ENCODE measurements at places on chromosomes 2 and 18. TPM values are rescaled to one million over a fixed set of nuclear protein-coding genes. Genes with fewer than 3 reads are reported as not detected.

Gene RTP5
- not detected for total RNA-seq

Gene GPAT2
- 6.4 TPM for total RNA-seq

Gene RGPD4
- total RNA-seq = not detected

Gene COL5A2
- 16.8 TPM for total RNA-seq

Gene SLC19A3
- total RNA-seq = 0.69 TPM

Gene CD8B2
- not detected for total RNA-seq

Gene HOXD12
- not detected for total RNA-seq

Gene CDH19
- total RNA-seq = 0.41 TPM

- no peak overlapping the region for H3K27ac ChIP-seq
- H3K4me3 ChIP-seq = no peak overlapping the region
- peaks cover 11% of the 10 kb centered on the region for H3K27me3 ChIP-seq
Observed at GRCh38 chr18:61901323-61901986, 8.6 kb upstream of the RNF152 start.

DNA sequence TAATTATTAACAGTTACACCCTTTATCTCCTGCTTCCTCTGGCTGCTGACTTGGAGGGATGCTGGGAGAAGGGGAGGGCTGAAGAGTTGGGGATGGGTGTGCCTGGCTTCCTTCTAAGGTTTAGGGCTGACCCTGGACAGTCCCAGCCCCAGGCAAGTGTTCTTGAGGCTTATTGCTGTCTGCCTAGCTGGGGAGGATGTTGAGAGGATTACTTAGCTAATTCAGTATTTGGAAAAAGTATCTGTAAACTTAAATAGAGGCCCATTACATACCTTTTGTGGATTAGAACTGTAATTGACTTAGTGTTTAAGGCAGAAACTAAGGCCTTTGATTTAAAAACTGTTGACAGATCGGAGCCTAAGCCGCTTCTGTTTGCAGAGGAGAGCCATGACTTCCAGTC lies 67.6 kb downstream of the AGAP1 start:
- DNase-seq = no peak
- H3K4me3 ChIP-seq = no peak overlapping the region
- H3K4me1 ChIP-seq = peaks cover 21% of the 10 kb centered on the region
- no peak overlapping the region for H3K27ac ChIP-seq
- H3K36me3 ChIP-seq = no peaks in the 10 kb centered on the region

- no peak for DNase-seq
- peaks cover 35% of the 10 kb centered on the region for H3K4me1 ChIP-seq
- H3K4me3 ChIP-seq = no peak overlapping the region
- no peaks in the 10 kb centered on the region for H3K27me3 ChIP-seq
- no peaks in the 10 kb centered on the region for H3K36me3 ChIP-seq
Observed at GRCh38 chr18:58970943-58971790, 106.5 kb downstream of the ZNF532 start.

DNA sequence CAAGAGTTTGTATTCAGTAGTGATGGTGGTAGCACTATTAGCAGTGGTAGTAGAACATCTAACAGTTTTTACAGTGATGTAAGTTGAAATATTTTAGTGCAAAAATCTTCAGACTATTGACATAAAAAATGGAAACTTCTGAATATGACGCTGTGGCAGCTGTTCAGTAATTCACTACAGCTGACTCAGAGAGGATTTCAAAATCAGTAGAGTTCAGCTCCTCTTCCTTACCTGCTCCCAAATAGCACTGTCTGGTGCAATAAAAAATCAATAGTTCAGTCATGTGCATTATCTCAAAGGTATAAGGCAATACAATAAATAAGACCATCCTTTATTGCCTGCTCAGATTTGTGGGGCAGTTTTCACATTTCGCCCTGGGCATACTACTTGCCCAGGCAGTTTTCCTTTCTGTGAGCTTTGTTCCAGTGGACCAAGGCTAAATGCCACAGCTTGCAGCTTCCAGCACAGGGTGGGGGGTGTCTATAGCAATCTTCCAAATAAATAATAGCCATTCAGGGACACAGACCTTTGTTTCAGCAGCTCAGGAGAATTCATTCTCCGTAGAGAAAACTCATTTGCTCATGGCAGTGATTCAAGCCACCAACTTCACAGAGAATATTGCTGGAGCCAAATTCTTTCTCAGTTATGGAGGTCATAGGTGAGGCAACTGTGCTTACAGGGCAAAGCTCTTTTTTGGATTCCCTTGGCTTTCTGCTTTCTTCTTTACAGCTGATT lies 33.9 kb upstream of the GORASP2 start:
- H3K4me1 ChIP-seq = no peaks in the 10 kb centered on the region
- no peak overlapping the region for H3K27ac ChIP-seq
- no peak for DNase-seq
- H3K4me3 ChIP-seq = no peak overlapping the region
- no peaks in the 10 kb centered on the region for H3K36me3 ChIP-seq

GRCh38 chr2:191206613-191207471 lies 38.4 kb upstream of the MYO1B start:
- H3K4me3 ChIP-seq = no peak overlapping the region
- no peak overlapping the region for H3K27ac ChIP-seq
- H3K27me3 ChIP-seq = no peaks in the 10 kb centered on the region
- no peaks in the 10 kb centered on the region for H3K4me1 ChIP-seq
- no peaks in the 10 kb centered on the region for H3K36me3 ChIP-seq

GRCh38 chr18:49753643-49754042 lies 59.7 kb downstream of the ACAA2 start:
- no peak overlapping the region for H3K27ac ChIP-seq
- no peak for DNase-seq
- H3K36me3 ChIP-seq = no peaks in the 10 kb centered on the region
- no peak overlapping the region for H3K4me3 ChIP-seq
- H3K4me1 ChIP-seq = no peaks in the 10 kb centered on the region
- no peaks in the 10 kb centered on the region for H3K27me3 ChIP-seq

GRCh38 chr18:37669991-37670534 lies 104.5 kb upstream of the CELF4 start:
- no peak overlapping the region for H3K27ac ChIP-seq
- H3K4me3 ChIP-seq = no peak overlapping the region
- H3K27me3 ChIP-seq = no peaks in the 10 kb centered on the region
- no peaks in the 10 kb centered on the region for H3K4me1 ChIP-seq
- DNase-seq = no peak

GRCh38 chr18:42038936-42039335 lies 83.9 kb downstream of the PIK3C3 start:
- H3K27ac ChIP-seq = no peak overlapping the region
- H3K27me3 ChIP-seq = no peaks in the 10 kb centered on the region
- H3K4me1 ChIP-seq = no peaks in the 10 kb centered on the region
- no peak overlapping the region for H3K4me3 ChIP-seq
- DNase-seq = no peak

DNA sequence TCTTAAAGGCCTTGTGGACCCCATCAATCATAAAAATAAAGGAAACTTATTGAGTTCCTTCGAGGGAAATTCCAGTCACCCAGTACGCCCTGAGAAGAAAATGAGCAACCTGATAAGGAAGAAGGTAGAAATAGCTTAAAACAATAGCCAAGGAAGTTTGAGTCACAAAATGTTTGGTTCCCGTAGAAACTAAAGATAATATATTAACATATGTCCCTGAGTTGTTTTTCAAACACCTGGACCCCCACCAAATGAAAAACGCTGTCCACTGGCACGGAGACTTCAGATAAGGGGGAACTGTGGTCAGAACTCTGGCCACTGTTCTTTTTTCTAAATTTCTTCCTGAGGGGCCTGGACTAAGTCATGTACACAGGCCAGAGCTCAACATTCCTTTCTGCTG lies 669.1 kb downstream of the ADCYAP1 start:
- no peaks in the 10 kb centered on the region for H3K4me1 ChIP-seq
- no peaks in the 10 kb centered on the region for H3K27me3 ChIP-seq
- no peak overlapping the region for H3K27ac ChIP-seq
- no peak overlapping the region for H3K4me3 ChIP-seq

DNA sequence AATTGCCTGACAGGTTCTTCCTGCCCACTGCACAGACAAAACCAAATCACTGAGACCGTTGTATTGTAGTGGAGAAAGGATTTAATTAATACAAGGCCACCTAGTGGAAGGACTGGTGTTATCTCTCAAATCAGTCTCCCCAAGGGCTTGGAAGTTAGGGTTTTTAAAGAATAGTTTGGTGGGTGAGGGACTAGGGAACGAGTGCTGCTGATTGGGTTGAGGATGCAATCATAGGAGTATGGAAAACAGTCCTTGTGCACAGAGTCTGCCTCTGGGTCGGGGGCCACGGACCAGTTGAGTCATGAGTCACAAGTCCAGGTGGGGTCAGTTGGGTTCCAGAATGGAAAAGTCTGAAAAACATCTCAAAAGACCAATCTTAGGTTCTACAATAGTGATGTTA lies 89.1 kb downstream of the B3GNT2 start:
- H3K27ac ChIP-seq = no peak overlapping the region
- DNase-seq = no peak
- H3K27me3 ChIP-seq = no peaks in the 10 kb centered on the region
- H3K36me3 ChIP-seq = no peaks in the 10 kb centered on the region
- no peak overlapping the region for H3K4me3 ChIP-seq
- H3K4me1 ChIP-seq = no peaks in the 10 kb centered on the region

DNA sequence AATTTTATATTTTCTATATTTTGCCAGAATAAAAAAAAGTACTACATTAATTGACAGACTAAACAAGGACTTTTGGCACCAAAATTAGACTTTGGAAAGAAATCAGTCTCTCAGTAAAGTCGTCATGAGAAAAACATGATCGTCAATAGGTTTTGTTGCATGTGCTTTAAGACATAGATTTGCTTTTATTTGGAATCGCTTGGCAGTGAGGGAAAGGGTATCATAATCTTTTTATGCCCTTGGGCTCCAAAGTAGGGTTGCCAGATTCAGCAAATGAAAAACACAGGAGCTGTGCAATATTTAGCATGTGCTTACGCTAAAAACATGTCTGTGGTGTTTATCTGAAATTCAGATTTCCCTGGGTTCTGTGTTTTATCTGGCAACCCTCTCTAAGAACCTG lies 177.6 kb downstream of the LAMA1 start:
- peaks cover 5% of the 10 kb centered on the region for H3K27me3 ChIP-seq
- no peak overlapping the region for H3K27ac ChIP-seq
- no peaks in the 10 kb centered on the region for H3K36me3 ChIP-seq
- DNase-seq = no peak
- H3K4me1 ChIP-seq = no peaks in the 10 kb centered on the region

- no peaks in the 10 kb centered on the region for H3K36me3 ChIP-seq
- peaks cover 39% of the 10 kb centered on the region for H3K4me1 ChIP-seq
- DNase-seq = peak; percentile 57
- H3K4me3 ChIP-seq = peak overlapping the region; percentile 65
- H3K27ac ChIP-seq = peak overlapping the region; percentile 93
- H3K27me3 ChIP-seq = no peaks in the 10 kb centered on the region
Observed at GRCh38 chr2:64860276-64860885, 128.8 kb upstream of the SLC1A4 start.

- no peaks in the 10 kb centered on the region for H3K4me1 ChIP-seq
- DNase-seq = no peak
- no peak overlapping the region for H3K27ac ChIP-seq
Observed at GRCh38 chr2:207437524-207438143, 92.1 kb upstream of the CREB1 start.

- peaks cover 47% of the 10 kb centered on the region for H3K4me1 ChIP-seq
- H3K36me3 ChIP-seq = no peaks in the 10 kb centered on the region
- H3K4me3 ChIP-seq = no peak overlapping the region
- no peaks in the 10 kb centered on the region for H3K27me3 ChIP-seq
- DNase-seq = no peak
Observed at GRCh38 chr2:152434395-152435182, 99.6 kb downstream of the FMNL2 start.

- H3K36me3 ChIP-seq = no peaks in the 10 kb centered on the region
- no peak for DNase-seq
- H3K4me1 ChIP-seq = no peaks in the 10 kb centered on the region
- no peak overlapping the region for H3K27ac ChIP-seq
Observed at GRCh38 chr2:230946429-230947234, 21.6 kb upstream of the GPR55 start.

- DNase-seq = no peak
- no peaks in the 10 kb centered on the region for H3K36me3 ChIP-seq
- no peak overlapping the region for H3K4me3 ChIP-seq
- H3K4me1 ChIP-seq = no peaks in the 10 kb centered on the region
- H3K27me3 ChIP-seq = no peaks in the 10 kb centered on the region
Observed at GRCh38 chr2:25505622-25506021, 163.9 kb upstream of the DNMT3A start.

- no peaks in the 10 kb centered on the region for H3K36me3 ChIP-seq
- H3K27me3 ChIP-seq = no peaks in the 10 kb centered on the region
- DNase-seq = no peak
Observed at GRCh38 chr2:23093513-23093912, 291.5 kb upstream of the KLHL29 start.

- H3K27me3 ChIP-seq = no peaks in the 10 kb centered on the region
- no peaks in the 10 kb centered on the region for H3K36me3 ChIP-seq
- H3K4me1 ChIP-seq = no peaks in the 10 kb centered on the region
- DNase-seq = no peak
- H3K27ac ChIP-seq = no peak overlapping the region
- no peak overlapping the region for H3K4me3 ChIP-seq
Observed at GRCh38 chr2:148416248-148416647, 228.3 kb upstream of the EPC2 start.

GRCh38 chr2:161844822-161845221 lies 220.6 kb downstream of the SLC4A10 start:
- H3K27me3 ChIP-seq = no peaks in the 10 kb centered on the region
- no peaks in the 10 kb centered on the region for H3K36me3 ChIP-seq
- no peak overlapping the region for H3K27ac ChIP-seq
- no peak overlapping the region for H3K4me3 ChIP-seq
- DNase-seq = no peak
- H3K4me1 ChIP-seq = no peaks in the 10 kb centered on the region

DNA sequence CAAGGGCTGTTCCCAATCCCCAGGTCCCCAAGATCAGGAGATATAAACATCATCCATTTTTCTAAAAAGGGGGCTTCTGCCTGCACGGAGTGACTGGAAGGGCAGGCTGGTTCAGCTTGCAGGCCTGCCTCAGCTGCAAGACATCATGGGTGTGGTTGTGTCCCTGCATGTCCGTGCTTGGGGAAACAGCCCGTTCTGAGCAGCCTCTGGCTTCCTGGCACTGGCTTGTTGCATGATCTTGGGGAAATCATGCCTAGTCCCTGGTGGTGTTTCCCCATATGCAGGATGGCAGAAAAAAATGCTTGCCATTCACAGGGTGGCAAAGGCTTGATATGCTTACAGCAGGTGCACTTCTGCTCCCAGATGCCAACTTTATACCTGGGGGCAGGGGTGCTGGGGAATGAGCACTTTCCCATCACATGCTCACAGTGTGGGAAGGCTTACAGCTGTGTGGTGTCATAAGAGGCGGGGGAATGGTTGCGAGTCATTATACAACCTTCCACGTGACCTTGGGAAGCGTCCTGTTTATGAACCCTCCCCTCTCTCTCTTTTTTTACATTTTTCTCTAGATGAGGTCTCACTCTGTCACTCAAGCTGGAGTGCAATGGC lies 7.2 kb downstream of the PCARE start:
- no peaks in the 10 kb centered on the region for H3K27me3 ChIP-seq
- peaks cover 16% of the 10 kb centered on the region for H3K4me1 ChIP-seq
- H3K27ac ChIP-seq = no peak overlapping the region
